ENCODE measurements at places on chromosomes 3 and 15.

DNA sequence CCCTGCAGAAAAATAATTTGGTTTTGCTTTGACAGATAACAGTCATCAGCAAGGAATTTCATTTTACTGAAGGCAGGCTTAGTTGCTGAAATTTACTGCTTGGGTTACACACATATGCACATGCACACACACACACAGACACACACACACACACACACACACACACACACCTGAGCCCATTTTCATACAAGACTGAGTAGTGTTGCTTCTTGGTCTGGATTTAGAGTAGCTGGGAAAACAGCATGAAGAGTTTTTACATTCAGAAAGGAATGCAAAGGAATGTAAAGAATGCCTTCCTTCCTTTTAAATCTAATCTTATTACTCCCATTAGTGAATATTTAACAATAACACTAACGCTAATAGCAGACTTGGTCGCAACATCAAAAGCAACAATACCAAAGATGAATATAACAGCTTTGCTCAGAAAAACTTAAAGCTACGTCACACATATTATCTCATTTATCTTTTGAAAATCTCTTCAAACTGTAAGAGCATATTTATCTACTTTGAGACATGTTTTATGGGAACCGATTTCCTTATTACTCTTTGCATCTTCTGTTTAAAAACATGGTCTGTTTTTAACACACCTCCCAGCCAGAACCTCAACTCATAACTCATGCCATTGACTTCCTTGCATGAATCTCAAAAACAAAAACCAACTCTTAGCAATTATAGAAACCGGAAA is 32.5 kb downstream of the RFTN1 start:
- DNase-seq: no peak

DNA sequence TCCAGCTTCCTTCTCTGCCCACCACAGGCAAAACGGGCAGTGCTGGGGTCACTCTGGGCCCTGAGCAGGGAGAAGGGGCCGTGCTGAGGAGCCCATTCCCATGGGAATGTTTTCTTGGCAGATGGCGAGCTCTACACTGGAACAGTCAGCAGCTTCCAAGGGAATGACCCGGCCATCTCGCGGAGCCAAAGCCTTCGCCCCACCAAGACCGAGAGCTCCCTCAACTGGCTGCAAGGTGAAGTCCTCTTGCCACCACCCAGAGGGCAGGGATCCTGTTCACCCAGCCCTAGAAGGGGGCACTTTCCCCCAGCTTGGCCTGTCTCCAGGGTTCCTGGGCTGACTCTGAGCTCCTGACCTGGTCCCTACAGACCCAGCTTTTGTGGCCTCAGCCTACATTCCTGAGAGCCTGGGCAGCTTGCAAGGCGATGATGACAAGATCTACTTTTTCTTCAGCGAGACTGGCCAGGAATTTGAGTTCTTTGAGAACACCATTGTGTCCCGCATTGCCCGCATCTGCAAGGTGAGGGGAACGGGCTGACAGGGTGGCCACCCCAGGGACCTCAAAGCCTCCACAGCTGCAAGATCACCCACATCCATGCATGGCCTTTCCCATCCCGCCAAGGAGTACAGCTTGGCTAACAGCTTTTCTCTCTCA is 12.4 kb downstream of the CIB1 start:
- no peak for DNase-seq

DNA sequence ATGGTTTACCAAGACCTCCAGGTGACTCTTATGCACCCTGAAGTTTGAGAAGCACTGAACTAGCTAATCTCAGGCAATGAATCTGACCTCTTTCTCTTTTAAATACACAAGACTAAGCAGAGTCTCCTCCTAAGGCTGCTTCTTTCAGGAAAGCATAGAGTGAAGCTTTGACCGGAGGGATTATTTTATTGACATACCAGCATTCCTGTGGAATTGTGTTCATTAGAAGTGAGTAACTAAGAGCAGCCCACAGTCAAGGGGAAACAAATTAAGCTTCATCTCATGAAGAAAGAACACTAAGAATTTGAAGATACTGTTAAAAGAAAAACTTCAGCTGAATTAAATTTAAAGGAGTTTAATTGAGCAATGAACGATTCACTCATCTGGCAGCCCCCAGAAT is 963.5 kb downstream of the NTRK3 start:
- no peak for DNase-seq

DNA sequence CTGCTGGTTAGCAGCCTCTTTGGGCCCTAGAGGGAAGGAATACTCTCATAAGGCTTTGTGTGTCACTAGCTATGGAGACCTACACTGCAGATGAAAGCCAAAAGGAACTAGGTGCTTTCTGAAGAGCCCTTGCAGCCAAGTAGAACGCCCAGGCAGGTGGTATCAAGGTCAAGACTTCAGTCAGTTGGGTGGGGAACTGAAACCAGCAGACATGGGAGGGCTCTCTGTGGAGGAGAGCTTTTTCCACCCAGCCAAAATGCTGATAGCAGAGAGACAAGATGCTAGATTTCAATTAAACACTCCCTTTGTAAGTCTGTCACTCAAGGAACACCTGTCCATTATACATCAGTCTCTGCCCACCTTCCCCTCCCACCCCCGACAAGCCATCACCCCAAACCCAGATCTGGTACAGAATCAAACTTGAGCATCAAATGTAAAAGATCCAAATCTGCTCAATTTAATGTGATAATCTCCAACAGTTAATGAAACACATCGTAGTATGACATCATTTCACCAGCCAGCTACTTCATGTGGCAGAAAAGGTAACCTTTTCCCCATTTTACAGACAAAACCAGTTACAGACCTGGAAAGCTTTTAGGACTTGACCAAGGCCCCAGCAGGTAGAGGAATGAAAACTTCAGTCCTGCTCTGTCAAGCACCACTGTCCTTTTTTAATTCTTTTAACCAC is 14.6 kb downstream of the MRPS25 start:
- no peak for DNase-seq

DNA sequence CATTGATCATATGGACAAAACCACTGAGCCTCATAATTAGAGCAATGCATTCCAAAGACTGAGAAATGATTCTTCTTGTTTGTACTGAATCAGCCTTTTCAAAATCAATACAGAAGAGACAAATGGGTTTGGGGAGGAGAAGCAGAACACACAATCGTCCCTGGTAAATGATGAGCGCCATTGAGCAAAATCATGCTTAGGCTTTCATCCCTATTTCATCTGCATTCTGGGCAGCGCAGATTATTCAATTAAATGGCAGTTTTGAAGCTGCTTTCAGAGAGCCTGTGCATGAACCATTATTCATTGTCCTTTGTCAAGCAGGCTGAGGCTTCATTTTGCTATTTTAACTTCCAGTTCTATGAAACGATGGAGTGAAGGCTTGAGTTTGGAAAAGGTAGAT is 371.9 kb downstream of the CACNA2D3 start:
- DNase-seq: no peak

GRCh38 chr3:38314112-38314763 is 32.1 kb downstream of the SLC22A14 start:
- DNase-seq: no peak

DNA sequence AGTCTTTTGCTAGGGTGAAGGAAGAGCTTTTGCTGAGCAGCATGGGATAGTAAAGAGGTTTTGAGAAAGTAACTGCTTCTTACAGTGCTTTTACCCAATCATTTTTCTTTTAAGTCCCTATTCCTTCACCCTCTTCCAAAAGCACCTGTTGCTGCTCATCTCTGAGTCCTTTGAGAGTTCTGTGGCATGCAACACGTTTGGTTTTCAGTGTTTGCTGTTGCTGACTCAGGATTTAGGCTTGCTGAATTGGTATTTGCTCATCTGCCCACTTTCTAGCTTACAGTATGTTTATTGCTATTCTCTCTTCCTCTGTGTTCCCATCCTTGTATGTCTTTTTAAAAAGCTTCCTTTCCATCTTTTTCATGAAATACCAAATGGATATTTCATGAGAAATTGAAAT is 55.9 kb upstream of the THRB start:
- DNase-seq: no peak

- no peak for DNase-seq
These were observed 496.3 kb downstream of the ROBO2 start for GRCh38 chr3:77536038-77536775.

GRCh38 chr3:106825962-106826605 is 551.2 kb upstream of the CCDC54 start:
- DNase-seq: no peak

DNA sequence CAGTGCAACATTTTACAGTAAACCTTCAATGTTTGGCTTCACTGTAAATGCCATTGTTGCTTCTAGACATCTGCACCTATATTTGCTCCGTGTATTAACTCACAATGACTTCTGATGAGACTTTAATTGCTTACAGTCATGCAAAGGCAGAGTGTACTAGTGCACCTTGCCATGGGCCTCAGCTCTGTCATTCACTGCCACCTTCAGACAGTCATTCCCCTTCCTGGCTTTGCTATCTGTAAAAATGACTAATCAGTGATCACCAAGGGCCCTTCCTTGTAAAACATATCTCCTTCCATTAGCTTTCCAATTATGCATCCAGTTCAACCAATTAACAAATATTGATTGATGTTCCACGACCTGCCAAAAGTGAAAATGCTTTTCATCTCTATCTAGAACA is 120.3 kb downstream of the ARRDC4 start:
- DNase-seq: no peak

GRCh38 chr3:149085828-149086231 is 503 bp downstream of the HLTF start:
- DNase-seq: no peak

GRCh38 chr15:92157666-92158298 is 235.9 kb upstream of the ST8SIA2 start:
- no peak for DNase-seq

DNA sequence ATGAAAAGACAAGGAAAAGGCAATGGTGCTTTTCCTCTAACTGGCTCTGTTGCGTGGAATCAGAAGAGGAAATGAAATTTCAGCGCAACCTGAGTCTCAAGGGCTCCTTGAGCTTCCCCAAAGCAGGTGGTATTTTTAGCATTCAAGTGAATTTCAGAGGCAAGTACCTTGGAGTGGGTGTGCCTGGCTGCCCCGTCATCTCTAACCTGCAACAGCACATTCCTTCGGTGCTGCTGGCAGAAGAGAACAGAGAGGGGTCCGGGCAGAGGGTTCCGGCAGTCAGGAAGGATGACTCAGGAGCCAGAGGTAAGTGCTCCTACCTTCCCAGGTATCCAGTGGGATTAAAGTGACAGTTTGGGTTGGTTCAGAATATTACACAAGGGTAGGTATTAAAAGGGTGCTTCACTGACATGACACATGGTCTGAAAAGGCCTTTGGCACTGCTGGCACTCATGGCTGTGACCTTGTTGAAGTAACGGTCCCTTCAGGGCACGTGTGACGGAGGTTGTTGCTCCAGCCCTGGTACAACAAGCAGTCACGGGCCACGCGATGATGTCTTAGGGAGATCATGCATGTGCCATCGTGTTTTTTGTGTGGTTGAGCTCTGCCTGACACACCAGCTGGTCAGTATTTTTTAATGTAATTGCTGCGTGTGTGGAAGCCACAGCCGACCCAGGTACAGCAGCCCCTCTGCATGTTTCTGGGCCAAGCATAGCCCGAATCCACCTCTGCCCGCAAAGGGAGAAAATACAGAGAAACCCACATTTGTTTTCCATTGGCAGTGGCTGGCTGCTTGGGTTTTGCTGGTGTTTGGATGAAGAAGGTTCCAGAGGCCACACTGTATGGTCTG is 75.7 kb downstream of the LRRK1 start:
- no peak for DNase-seq

DNA sequence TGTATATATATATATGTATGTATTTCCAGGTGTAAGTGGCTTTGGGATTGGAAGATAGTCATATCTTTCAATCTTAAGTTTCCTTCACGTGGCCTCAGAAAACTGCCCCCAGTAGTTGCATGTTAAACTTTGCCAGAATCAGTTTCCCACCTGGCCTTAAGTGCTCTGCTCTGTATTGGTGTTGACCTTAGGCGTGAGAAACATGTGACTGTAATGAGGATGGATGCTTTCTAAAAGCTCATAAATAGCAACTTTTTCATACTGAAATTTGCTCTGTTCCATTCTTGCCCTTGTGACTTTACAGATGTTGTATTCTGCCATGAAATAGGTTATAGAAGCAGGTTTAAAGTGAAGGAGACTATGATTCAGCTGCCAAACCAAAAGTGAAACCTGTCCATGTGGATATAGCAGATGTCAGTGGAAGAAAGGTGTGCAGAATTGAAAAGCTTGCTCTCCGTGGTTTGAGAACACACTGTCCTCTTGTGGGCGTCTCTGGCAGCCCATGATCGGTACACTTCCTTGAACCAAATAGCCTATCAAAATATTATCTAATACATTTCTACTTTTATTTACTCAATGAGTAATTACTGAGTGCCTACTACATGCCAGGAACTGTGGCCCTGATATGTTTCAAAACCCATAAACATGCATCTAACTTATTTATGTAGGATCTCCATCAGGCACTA is 15.8 kb downstream of the SCG5 start:
- DNase-seq: no peak

DNA sequence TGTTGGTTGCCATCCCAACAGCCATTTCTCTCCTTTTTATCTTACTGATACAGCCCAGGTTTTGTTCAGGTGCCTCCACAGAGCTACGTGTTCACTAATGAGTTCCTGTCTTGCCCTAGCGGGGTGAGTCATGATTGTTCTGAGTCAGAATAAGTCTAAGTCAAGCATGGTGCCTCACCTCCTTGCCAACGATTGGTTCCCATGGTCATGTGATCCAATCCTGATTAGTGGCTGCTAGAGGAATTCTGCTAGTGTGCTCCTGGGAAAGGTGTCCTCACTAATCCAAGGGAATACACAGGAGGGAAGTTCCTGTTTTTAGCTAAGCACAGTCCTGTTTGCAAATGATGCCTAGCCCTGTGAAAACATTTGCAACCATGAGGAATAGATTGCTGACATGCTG is 99.8 kb downstream of the NSUN3 start:
- DNase-seq: no peak

DNA sequence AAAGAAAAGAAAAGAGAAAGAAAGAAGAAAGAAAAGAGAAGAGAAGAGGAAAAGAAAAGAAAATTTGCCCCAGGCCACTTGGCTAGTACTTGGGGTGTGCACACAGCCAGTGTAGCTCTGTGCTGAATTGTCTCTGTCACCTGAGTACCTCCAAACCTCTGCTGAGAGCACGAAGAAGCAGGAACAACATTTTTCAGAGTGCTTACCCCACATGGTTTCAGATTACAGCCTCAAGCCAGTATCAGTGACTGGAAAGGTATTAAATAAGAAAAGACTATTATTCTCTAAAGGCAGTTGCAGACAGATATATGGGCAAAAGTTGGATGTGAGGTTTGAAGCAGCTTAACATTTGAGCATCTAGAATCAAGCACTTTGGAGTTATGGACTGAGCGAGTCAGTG is 113.3 kb upstream of the PHLDB2 start:
- DNase-seq: no peak

DNA sequence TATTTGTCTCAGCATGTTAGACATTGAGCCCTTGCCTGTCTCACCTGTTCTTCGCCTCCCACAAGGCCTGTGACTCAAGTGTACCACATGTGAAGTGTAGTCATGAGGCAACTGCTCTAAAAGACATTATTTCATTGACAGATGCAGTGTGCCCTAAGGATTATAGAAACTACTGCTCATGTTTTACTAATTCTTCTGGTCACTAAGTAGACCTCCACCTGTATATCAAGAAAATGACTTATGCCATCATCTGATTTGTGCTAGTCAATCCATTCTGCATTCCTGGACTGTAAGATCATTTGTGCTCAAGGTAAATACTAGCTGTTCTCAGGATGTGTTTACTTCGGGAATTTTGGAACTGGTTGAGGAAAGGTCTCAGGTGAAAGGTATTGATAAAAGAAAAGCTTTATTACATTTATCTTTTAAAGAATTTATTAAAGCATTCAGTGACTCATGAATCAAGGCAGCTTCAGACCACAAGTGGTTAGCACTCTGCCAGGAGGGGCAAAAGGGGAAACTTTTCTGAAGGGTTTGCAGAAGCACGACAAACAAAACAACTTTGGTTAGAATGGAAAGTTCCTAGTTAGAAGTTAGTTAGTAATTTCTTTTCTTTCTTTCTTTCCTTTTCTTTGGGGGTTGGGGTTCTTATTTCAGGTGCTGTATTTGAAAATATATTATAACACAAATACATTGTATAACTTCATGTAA is 465.3 kb upstream of the CBLB start:
- DNase-seq: no peak
